ENCODE measurements at places on chromosomes 1 and 21.

DNA sequence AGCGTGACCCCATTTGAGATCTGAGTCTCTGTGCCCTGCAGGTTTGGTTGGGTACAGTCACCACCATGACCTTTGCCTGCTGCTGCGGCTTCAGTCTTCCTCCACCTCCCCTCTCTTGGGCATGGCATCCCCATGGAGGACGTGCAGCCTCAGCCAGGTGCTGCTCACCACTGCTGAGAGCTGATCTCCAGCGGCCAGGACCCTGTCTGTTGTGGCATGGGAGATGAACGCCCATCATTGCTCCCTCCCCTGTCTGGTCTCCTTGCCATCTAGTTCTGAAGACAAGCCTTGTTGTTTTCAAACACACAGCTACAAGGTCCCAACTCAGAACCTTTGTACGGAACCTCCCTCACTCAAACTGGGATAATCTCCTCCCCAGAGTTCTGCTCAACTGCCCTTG is 19.2 kb upstream of the PKP1 start:
- DNase-seq: no peak

DNA sequence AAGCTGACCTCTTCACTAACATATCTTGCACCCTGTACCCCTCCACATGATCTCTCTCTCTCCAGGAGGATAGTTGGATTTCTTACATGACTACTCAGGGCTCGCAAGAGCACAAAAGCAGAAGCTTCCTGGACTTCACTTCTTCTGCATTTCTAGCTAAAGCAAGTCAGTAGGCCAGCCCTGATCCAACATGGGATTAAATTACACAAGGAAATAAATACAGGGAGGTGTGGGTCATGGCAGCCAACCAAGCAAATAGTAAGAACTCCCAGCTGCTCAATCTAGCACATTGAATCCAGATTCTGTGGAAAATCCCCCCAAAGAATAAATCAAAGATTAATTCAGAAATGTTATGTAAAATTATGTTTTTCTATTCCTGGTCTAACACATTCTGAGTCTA is 33.3 kb downstream of the KLHDC7A start:
- DNase-seq: no peak

DNA sequence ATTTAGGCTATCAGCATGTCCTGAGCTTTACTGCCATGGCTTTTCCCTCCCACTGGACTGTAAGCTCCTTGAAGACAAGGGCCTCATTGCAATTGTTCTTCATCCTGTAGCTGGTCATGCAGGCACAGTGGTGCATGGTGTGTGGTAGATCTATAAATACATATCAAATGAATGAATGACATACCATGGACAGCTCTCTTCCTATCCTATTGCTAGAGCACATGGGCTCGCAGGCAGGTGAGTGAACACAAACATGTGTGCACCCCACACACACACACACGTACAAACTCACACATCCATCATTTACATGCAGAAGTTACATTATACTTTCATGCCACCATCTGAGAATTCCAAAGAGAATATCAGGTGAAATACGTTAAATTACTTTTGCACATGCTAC is 172.9 kb upstream of the RUNX1 start:
- DNase-seq: no peak

GRCh38 chr1:43648876-43649477 is 972 bp upstream of the KDM4A start:
- no peak for DNase-seq

- no peak for DNase-seq
Observed at GRCh38 chr1:224632381-224632871, 16.3 kb downstream of the CNIH3 start.

GRCh38 chr1:155181371-155182051 is 7.9 kb downstream of the TRIM46 start:
- DNase-seq: no peak

GRCh38 chr1:66450043-66450514 is 83.9 kb upstream of the SGIP1 start:
- no peak for DNase-seq

All from CD14-positive monocyte (primary cell).